ENCODE measurements at places on chromosomes 16 and 17.

DNA sequence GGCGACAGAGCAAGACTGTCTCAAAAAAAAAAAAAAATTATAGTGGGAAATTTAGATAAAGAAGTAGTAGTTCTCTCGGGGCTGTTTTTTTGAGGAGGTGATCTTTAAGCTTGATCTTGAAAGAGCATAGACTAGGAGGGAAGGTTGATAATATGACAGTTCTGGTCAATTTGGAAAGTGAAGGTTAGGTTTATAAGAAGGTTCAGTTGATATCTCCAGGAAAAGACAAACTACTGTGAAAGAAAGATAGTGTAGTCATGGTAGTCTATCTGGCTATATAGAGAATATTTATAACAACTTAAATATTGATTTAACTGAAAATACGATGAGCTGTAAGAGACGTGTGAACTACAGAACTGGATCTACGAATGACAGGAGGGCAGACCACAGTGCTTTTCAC lies 3.1 kb downstream of the ATF7IP2 start:
- no peak for DNase-seq

- DNase-seq = no peak
Measured at GRCh38 chr17:80769516-80769915, 222.1 kb upstream of the CHMP6 start.

DNA sequence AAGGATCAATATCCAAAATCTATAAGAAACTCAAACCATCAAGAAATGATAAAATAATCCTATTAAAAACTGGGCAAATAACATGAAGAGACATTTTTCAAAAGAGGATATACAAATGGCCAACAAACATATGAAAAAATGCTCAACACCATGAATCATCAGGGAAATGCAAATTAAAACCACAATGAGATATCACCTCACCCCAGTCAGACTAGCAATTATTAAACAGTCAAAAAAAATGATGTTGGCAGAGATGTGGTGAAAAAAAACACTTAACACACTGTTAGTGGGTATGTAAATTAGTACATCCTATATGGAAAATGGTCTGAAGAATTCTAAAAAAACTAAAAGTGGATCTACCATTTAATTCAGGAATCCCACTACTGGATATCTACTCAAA lies 379.0 kb upstream of the SOX9 start:
- DNase-seq = no peak

DNA sequence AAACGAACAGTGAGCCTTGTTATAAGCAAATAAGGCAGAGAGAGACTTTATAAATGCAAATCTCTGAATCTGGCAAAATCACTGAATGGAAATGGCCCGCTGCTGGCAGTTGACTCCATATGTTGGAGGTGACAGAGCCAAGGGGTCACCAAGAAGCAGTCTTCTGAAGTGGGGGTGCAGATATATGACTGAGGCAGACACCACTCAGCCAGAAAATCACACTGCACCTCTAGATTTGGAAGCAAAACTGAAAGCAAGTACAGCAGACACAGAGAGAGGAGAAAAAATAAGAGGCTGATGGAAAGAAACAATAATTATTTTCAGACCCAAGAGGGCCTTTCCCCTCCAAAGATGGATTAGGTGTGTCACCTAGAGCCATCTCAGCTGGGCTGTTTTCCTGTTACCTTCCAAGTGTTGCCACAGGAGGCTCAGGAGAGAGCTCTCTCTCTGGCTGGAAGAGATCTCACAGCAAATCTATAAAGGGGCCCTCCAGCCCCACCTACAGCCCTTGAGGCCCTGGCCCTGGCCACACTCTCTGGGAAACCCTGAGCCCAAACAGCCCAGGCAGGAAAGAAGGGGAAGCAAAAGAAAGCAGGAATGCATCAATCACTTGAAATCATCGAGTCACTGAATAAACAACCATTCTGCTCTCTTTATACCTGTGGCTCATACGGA lies 585.1 kb upstream of the PSMD7 start:
- no peak for DNase-seq

- no peak for DNase-seq
Measured at GRCh38 chr17:3803308-3803640, 2.3 kb upstream of the ITGAE start.

GRCh38 chr17:36532435-36532975 lies 2.2 kb downstream of the MYO19 start:
- no peak for DNase-seq

DNA sequence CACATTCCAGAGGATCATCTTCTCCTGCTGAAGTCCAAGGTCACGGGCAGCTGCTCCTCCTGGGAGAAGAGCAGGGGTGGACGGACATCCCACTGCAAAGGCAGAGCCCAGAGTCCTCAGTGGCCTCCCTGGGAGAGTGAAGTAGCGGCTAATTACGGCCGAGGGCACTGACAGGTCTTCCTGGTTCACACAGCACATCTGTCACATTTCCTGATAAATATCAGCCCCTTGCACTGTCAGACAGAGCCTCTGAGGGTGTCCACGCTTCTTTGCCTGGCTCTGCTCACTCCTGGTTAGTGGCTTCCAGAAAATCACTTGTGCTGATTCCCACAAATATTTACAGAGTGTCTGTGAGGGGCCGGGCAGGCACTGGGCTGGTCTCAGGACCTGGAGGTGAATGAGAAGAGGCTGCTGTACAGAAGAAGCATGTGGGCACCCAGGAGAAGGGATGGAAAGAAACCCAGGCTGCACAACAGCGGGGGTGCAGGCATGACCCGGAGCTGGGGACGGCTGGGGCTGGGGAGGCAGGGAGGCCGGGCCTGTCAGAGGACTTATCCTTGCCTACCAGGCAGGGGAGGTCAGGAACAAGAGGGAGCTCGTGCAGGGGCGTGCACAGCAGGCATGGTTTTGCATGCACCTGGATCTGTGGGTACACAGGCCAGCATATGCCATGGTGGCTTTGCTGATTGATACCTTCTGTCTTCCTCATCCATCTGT lies 258.2 kb upstream of the TNRC6C start:
- DNase-seq = no peak

- DNase-seq = no peak
Measured at GRCh38 chr17:27526604-27527002, 70.4 kb downstream of the KSR1 start.

DNA sequence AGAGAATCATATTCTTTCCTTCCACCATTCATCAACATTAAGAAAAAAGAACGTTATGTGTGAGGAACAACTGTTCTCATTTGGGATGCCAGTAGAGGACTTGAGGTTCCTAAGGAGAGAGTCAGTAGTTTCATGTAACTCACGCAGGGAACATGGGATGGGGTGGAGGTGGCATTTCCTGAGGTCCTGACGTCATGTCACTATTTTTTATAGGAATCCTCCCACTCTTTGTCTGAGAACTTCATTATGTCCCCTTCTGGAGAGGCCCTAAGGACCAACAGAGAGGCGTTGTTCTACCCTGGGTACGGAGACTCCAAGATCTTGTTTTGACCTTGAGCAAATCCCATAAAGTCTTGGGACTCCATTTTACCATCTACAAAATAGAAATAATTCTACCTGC lies 211.7 kb upstream of the SOX9 start:
- no peak for DNase-seq

DNA sequence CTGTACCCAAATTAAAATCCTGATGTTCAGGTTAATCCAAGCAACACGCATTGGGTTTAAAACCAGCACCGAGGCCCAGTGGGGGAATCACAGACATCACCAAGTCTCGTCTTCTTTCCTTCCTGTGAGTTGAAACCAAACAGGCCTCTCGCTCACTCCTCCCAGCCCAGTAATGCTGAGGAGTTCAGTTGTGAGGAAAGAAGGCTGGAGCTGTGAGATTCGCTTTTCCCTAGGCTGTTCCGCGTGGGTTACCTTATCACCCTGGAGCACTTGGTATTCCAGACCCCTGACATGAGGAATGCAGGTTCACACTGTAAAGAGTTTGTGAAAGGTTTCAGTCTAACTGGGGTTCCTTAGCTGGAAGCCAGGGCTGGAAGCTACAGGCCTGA lies 20.8 kb downstream of the CIBAR2 start:
- no peak for DNase-seq

- DNase-seq = no peak
Measured at GRCh38 chr16:85463672-85464382, 149.3 kb upstream of the GSE1 start.

Measured in stimulated activated CD8-positive, alpha-beta memory T cell treated with anti-CD3 and anti-CD28 coated beads, Interleukin-7, amount 100 ng/mL, for 1 hour (primary cell).